HCT116 (cell line): ENCODE measurements at places on chromosomes 2 and 18. TPM values are rescaled to one million over a fixed set of nuclear protein-coding genes. Genes with fewer than 3 reads are reported as not detected.
A peak's percentile ranks its signal among the peaks of the same experiment; 100 is the strongest.

NR4A2 gene
- 17.9 TPM for total RNA-seq

MRO gene
- 0.84 TPM for total RNA-seq

FAM110C gene
- total RNA-seq, result 20.3 TPM

RETSAT gene
- 59.7 TPM for total RNA-seq

CD8B2 gene
- not detected for total RNA-seq

TXNL1 gene
- 86.5 TPM for total RNA-seq

PRKAG3 gene
- not detected for total RNA-seq

MAB21L4 gene
- not detected for total RNA-seq

KLF11 gene
- 9.0 TPM for total RNA-seq

ID2 gene
- total RNA-seq, result 112 TPM

MTERF4 gene
- total RNA-seq, result 25.5 TPM

GRCh38 chr2:11758187-11758586, 11.8 kb downstream of the LPIN1 start:
- DNase-seq, result no peak

DNA sequence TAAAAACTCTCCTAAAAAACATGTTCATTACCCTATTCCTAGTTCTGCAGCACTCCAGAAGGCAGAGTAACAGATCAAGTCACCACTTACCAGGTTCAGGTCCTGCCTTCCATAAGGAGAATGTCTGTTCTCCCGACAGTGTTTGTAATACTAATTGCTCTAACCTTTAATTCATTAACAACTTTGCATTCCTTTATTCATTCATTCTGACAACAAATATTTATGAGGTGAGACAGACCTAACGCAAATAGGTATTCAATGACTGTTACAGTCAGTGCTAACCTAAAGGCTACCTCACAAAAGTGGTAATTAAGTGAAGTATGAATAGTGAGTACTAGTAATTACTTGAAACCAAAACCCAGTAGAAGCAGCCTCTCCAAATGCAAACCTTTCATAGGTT, 224.0 kb downstream of the AFF3 start:
- no peak for DNase-seq

GRCh38 chr2:101230541-101231001, 22.1 kb upstream of the CNOT11 start:
- DNase-seq, result no peak

GRCh38 chr2:157839162-157839801, 36.8 kb downstream of the ACVR1 start:
- DNase-seq, result no peak

DNA sequence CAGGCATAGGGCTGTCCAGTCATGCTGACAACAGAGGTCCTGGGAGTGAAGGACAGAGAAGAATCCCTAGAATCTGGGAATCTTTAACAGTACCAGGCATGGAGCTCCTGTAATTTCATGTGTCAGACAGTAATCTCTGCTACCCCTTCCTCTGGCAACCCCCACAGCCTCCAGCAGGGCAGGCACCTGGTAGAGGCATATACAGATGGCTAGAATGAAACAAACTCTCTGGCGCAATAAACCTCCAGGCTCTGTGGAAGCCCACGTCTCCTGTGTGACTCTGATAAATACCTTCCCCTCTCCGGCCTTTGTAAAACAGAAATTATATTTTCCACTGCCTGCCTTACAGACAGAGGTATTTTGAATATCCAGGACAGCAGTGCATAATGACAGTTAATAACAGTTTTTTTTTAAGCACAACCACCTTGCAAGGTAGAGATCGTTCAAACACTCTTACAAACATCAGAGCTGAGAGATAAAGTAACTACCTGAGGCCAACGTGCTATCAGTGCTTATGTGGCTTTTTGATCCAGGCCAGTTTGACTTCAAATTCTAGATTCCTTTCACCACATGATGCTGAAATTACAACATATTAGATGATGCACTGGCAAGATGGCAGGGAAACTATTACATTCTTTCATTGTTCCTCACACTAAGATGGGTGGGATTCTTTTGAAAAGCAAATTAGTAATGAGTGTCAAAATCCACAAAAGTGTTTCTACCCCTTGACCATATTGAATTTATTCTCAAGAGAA, 47.7 kb upstream of the TMEM247 start:
- DNase-seq, result no peak

- DNase-seq, result no peak
Observed at GRCh38 chr18:24273596-24273995, 124.0 kb downstream of the OSBPL1A start.

GRCh38 chr18:58541789-58542425, 87.0 kb downstream of the ALPK2 start:
- DNase-seq, result peak; percentile 88

DNA sequence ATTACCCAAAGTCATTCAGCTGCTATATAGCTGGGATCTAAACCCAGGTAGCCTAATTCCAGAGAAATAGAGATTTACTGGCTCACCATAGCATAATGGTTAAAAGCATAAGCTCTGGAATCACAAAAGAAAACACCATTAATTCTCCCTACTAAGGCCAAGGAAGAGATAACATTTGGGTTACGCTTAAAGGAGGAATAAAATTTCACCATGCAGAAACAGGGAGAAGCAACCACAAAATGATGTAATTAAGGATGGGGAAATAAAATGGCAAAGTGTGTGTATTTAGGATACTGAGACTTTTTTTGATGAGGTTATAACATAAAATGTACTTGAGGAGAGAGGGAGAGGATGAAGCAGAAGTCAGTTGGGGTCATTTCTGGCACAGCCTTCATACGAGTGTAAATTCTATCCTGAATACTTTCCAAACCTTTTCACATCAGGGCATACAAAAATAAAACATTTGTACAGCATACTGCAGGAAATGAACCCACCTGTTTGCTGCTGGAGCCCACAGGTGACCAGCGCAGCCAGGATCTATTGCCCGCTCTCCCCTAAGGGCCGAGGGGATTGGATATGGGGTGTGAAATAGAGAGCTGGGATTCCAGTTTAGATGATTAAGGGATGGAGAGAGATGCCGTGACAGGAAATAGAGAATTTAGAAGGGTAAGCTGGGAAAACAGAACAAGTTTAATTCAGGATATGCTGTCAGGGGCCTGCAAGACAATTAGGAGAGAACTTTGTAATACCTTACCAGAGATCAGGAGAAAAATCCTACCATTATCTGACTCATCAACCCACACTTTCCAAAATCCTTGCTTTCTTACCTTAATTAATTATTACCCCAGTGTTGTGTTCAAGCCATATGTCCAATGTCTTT, 43.8 kb upstream of the SERTAD2 start:
- DNase-seq, result no peak

DNA sequence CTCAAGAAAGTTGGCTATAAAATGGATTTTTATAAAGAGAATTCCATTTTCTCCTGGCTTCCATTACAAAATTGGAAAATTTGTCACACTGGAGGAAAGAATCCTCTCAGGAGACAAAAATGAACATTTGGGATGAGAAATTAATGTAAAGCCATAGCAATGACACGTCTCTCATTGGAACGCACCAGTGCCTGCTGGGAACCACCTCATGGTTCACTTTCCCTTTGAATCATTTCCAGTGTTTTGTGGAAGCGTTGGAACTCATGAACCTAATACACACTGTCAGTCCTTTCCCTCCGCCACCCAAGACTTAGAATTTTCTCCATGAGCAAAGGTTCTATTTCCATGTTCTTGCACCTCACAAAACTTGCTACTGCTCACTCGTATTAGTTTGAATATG, 21.0 kb upstream of the NRP2 start:
- no peak for DNase-seq

DNA sequence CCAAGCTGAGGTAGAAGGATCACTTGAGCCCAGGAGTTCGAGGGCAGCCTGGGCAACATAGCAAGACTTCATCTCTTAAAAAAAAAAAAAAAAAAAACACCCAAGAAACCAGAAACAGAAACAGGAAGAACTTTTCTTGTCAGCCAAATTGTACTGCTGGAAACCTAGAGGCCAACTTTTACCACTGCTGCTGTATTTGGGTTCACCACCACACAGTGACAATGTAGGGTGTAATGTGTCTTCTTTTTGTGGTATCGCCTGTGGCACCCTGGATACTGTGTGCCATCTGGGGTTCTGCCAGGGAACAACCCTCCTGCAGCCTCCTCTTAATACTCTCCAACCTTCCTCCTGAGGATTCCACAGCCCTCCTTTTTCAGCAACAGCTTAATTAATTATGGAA, 72.6 kb downstream of the STK39 start:
- DNase-seq, result no peak

DNA sequence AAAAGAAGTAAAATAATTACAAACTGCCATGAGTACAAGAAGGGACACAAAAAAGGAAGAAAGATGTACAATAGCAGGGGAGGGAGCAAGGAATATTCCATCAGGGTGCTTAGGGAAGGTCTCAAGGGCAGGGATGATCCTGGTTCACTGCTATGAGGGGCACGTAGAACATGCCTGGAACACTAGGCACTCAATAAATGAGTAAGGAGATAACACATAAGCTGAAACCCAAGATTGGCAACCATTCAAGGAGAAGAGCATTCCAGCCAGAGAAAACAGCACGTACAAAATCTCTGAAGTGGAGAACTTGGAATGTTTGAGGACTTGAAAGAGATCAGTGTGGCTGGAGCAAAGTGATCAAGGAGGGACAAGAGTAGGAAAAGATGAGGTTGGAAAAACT, 103.2 kb downstream of the FAM161A start:
- no peak for DNase-seq

DNA sequence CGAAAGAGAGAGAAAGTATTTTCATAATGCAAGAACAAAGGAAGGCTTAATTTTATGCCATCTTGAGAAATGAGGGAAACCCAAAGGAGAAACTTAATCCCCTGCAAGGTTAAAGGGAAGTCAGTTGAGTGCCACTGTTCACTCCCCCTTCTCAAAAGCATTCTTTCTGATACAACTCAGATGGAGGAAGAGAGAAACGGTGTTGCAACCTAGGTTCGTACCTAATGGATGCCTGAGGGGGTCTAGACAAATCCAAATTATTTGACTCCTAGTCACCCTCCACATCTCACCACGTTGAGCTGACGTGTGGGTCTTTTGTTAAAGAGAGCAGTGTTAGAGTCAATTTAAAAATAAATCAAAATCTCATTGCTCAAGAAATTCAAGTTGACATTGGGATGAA, 52.6 kb upstream of the UNC80 start:
- DNase-seq, result no peak

GRCh38 chr2:198055716-198056115, 251.3 kb downstream of the PLCL1 start:
- no peak for DNase-seq

DNA sequence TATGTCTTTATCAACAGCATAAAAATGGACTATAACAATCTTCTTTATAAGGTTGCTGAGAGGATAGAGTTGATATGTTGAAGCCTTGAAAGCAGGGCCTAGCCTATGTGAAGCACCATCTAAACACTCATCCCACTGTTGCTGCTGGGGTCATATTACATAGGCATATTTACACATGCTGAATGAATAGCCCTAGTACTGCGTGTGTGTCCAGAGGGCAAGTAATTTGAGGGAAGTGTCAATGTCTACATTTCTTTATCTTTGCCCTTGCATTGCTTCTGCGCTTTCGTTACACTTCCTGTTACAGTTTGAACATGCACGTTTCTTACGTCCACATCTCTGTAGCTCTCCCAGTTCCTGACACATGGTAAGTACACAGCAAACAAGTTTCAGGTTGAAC, 280.3 kb upstream of the ATP5MC3 start:
- DNase-seq, result no peak

GRCh38 chr2:23628926-23629771, 244.2 kb downstream of the KLHL29 start:
- DNase-seq, result no peak

GRCh38 chr2:177606636-177607035, 214.1 kb downstream of the AGPS start:
- no peak for DNase-seq

- no peak for DNase-seq
Observed at GRCh38 chr2:105394951-105395611, 3.8 kb downstream of the FHL2 start.

- DNase-seq, result no peak
Observed at GRCh38 chr2:5894355-5894754, 202.2 kb downstream of the SOX11 start.

- no peak for DNase-seq
Observed at GRCh38 chr18:9706081-9706935, 1.8 kb upstream of the RAB31 start.
